ENCODE measurements at places on chromosomes 5 and 9. TPM values are rescaled to one million over a fixed set of nuclear protein-coding genes. Genes with fewer than 3 reads are reported as not detected.

DNA sequence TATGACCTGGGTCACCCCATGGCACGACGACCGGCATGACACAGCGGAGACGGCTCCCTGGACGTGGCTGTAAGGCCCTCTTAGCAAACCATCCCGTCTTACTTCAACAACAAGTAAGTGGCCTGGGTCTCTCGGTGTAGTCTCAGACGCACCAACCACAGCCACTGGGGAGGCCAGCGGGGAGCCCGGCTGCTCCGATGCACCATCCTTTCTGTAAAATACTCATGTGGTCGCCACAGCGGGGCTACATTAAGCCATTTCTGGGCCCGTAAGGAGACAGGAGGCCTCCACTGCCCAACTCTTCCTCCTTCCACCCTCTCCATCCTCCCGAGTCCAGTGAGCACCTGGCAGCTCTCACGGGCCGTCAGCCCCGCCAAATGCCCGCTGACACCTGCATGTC, 4.7 kb downstream of the QSOX2 start:
- DNase-seq: no peak

GRCh38 chr5:150195736-150196485, 6.0 kb downstream of the SLC6A7 start:
- DNase-seq: no peak

DNA sequence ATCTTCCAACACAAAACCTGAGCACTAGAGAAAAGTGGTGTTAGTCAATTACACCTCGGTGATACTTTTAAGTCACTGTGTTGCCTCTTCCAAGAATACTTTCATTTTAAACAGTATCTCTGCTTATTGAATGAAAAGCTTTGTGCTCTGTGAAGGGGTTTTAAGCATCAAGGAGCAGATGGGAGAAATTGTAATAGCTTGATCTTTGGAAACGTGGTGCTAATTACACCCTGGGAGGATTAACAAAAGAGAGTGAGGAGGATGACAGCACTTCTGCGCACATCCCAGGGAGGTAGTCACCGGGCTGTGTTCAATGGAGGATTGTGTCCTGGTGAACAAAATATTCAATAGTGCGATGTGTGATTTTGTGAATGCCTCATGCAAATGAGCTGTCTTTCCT, 477.4 kb upstream of the ADAMTS16 start:
- no peak for DNase-seq

The PCDHA4 gene
- total RNA-seq: not detected

DNA sequence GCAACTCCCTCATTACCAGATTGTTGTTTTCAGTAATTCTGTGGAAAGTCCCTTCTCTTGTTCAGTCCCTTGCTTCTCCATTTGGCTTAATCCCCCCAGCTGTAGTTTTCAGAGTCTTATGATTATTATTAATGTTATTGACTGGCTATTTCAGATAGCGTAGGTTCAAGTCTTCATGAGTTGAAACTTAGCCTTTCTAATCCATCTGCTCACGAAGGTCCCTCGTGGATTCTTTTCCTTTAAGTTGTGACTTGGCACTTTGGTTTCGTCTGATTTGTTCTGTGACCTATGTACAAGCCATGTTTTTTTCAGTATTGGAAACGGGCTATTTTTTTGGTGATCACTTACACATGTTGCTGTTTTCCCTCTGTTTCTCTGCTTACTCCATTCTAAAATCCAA, 260.3 kb downstream of the TMEM167A start:
- no peak for DNase-seq

GRCh38 chr9:136943291-136944211, 987 bp downstream of the FBXW5 start:
- DNase-seq: peak; percentile 69

GRCh38 chr5:139552893-139553575, 8.1 kb upstream of the UBE2D2 start:
- no peak for DNase-seq

The ANKRD55 gene
- total RNA-seq: not detected

DNA sequence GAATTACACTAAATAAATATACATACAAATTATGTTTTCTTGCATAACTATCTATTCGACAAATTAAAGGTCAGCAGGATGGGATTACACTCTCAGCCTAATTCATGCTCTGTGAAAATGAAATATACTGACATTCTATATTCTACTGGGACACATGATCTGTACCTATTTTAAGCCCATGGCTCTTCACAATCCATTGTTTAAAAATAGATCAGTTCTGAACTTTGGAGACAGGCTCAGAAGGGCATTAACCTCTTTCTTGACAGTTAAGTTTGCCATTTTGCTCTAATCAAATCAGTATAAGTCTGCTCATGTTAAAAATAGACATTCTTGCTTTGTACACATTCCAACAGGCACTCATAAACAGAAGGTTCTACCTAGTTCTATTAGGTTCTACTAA, 361.2 kb downstream of the HCN1 start:
- no peak for DNase-seq

GRCh38 chr5:33944543-33945132, 8.5 kb downstream of the RXFP3 start:
- no peak for DNase-seq

- DNase-seq: no peak
Observed at GRCh38 chr5:151454889-151455288, 7.5 kb downstream of the SLC36A1 start.

The GPR21 gene
- total RNA-seq: 1.2 TPM

DNA sequence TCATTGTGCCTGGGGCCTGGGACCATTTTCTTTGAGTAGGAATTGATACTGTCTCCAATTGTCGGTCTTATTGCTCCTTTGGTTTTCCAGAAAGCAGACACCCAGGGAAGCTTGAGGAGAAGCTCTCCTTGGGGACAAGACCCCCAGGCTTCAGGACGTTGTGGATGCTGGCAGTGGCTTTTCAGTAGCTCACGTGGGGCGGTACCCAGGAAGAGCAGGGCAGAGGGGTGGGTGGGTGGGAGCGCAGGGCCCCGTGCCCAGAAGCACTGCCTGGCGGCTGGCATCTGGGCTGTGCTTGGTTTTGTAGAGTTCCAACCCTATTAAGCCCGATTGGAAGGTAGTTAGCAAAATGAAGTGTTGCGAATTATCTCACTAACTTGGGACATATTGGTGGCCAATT, 374.2 kb upstream of the IRX1 start:
- no peak for DNase-seq

- no peak for DNase-seq
Observed at GRCh38 chr9:32404856-32405255, 20.4 kb downstream of the ACO1 start.

- DNase-seq: no peak
Observed at GRCh38 chr5:135335031-135335828, 63.8 kb downstream of the MACROH2A1 start.

GRCh38 chr5:112329419-112330090, 89.5 kb downstream of the EPB41L4A start:
- DNase-seq: peak; percentile 52

- no peak for DNase-seq
Observed at GRCh38 chr5:60243713-60244112, 350.2 kb upstream of the PDE4D start.

DNA sequence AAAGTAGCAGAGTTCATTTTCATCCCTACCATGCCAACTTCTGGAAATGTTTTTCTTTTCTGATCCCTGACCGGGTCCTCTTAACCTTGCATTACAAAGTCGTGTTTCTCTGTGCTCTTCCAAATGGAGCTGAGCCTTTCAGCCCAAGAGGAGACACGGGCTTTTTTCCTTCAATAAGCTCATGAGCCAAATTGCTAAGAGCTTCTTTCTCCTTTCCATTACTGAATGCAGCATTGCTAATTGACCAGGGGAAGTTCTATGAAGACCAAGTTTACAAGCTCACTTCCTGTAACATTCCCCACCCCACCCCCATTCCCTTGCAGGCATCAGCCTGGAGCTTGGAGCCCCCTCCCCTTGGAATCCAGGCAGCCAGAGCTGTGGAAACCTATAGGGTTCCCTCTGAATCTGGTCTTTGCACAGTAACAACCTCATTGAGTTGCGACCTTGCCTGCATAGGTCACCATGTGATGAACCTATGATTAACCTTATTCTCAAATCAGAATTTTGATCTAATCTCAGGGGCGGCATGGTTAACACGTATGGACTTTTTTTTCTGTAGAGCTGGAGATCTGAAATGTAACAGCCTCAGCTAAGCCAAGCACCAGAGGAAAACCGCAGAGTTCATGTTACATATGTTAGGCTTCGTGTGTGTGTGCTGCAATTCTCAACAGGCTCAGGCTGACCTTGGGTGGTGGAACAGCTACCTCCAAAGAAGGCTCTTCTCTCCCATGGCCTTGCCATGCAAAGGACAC, 395.7 kb upstream of the ZNF462 start:
- no peak for DNase-seq

- DNase-seq: no peak
Observed at GRCh38 chr9:123000371-123001068, 32.9 kb upstream of the GPR21 start.

The FOXD1 gene
- 0.59 TPM for total RNA-seq

GRCh38 chr9:123727332-123727731, 202.6 kb downstream of the DENND1A start:
- no peak for DNase-seq

GRCh38 chr5:90096415-90097081, 313.0 kb downstream of the CETN3 start:
- DNase-seq: no peak

DNA sequence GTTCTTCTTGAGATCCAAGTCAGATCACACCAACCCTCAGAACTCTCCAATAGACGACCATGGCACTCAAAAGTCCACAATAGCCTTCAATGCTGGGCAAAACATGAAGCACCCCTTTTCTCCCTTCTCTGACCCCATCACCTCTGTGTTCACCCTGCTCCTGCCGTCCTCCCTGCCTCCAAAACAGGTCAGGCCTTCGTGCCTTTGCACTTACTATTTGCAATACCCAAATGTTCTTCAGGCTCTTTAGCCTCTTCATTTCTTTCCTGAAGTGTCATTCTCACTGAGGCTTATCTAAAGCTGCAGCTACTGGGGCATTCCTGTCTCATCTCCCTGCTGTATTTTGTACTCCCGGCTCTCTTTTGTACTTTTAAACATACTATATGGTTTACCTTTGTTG, 2.0 kb upstream of the ROPN1L start:
- DNase-seq: no peak

- DNase-seq: no peak
Observed at GRCh38 chr5:137461391-137462264, 37.5 kb downstream of the SPOCK1 start.

DNA sequence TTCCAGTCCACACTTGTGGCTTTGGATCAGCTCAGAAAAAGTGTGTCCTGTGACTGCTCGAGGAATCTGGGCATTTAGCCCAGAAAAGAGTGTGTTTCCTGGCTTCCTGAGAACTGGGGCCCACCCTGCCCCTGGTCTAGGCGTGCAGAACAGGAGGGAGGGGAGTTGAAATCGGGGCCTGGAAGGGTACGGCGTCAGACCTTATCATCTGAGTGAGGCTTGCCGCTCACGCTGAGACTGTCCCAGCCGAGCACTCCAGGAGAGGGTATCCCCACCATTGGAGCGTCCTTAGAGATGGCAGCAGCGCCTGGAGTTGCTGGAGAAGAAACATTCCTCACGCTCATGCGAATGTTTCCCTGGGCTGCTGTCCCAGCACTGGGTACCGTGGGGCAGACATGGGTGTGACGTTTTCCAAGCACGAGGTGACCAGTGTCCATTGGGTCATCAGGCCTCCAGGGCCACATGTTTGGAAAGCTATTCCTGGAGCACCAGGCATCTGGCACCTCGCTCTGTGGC, 22.5 kb downstream of the NEK6 start:
- DNase-seq: no peak

DNA sequence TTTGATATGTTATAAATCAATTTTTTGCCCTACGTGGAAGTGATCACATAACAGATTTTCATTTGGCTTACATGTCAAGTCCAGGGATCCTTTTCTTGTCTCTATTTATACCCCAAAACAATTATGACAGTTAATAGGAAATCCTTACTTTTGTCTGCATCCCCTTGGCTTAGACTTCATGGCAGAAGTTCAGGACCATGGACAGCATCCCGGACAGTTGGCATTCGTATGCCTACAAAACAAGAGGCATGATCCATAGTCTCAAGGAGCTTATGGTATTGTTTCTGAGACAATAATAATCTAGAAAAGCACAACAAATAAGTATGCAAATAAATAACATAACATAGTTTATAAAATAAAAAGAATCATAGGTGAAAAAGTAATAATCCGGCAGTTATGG, 214.3 kb upstream of the GRIA1 start:
- no peak for DNase-seq

DNA sequence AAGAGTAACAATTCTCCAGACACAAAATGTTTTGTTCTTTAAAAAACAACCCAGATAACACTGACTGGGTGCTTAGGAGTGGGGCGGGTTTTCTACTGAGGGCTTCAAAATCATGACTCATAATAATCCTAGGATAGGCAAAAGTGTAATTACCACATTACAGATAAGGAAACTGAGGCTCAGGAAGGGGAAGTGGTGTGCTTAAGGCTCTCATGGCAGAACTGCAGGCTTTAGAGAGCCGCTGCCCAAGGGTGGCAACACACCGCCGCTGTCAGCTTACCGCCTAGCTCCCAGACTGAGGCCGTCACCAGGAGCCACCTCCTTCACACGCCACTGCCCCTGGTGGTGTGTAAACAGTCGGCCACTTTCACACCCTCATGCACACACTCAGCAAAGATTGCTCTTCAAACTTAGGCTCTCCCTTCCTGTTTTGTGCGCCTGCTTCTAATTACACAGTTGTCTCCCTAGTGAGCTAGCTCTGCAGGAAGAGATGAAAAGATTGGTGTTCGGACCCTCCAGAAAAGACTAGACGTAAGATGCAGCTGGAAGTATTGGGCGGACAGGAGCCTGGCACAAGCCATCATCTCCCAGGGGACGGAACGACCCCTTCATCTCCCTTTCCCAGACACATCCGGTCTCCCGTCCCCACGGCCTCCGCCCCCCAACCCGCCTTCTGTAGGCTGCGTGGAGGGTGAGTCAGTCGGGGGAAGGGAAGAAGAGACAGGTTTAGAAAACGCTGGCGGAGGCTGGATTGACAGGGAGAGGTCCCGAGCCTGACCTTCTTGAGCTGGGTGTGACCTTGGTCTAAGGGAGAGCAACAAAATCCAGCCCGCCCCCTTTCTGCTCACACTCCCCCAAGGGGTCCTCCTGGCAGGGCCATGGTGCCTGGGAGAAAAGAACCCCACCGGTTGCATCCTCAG, 162.7 kb downstream of the SYK start:
- peak; percentile 64 for DNase-seq

DNA sequence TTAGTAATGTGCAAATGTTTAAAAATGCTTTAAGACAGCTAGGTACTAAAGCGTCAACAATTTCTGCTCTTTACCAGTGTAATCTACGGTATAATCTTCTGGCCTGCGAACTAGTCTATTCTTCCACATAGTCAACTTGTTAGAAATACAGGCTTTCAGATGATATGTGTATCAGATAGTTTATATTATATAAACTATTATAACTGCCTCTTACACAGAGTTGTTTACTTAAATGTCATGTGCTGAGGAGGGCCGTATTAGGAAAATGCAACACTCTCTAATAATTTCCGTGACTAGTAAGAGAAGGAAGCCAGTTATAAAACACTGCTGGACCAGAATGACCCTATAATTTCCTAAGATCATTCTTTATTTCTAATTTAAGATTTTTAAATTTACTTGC, 63.6 kb downstream of the WDR41 start:
- DNase-seq: no peak

- no peak for DNase-seq
Observed at GRCh38 chr5:116559239-116559638, 15.4 kb downstream of the SEMA6A start.

GRCh38 chr5:10715605-10716290, 45.3 kb downstream of the DAP start:
- no peak for DNase-seq

- no peak for DNase-seq
Observed at GRCh38 chr5:136776022-136776927, 410.9 kb upstream of the TRPC7 start.

Data from activated CD8-positive, alpha-beta memory T cell treated with anti-CD3 and anti-CD28 coated beads, Interleukin-2, amount 10 ng/mL, durations not matched to agents 7 days and 5 days (primary cell).